Urinary bladder (tissue), 4 donors: ENCODE measurements at places on chromosomes 3 and 15. TPM values are rescaled to one million over a fixed set of nuclear protein-coding genes. Genes with fewer than 3 reads are reported as not detected.

The NLGN1 gene
- total RNA-seq, result 51.8 TPM

The PLSCR5 gene
- not detected for total RNA-seq

The NT5DC2 gene
- 32.9 TPM for total RNA-seq

The SMCO1 gene
- not detected for total RNA-seq

The COX5A gene
- 43.6 TPM for total RNA-seq

The GOLGA8J gene
- total RNA-seq, result not detected

The CCR2 gene
- 3.3 TPM for total RNA-seq

The LRRC31 gene
- not detected for total RNA-seq

The PTPRG gene
- 95.3 TPM for total RNA-seq

The FBXO40 gene
- not detected for total RNA-seq

The ADPRH gene
- total RNA-seq, result 3.0 TPM

The FGD5 gene
- total RNA-seq, result 25.7 TPM

The PCLAF gene
- total RNA-seq, result 41.5 TPM

The ITGA11 gene
- total RNA-seq, result 16.6 TPM

The ZNF80 gene
- total RNA-seq, result not detected

The FBXL2 gene
- total RNA-seq, result 15.1 TPM

The RBPMS2 gene
- total RNA-seq, result 4.0 TPM

The LEKR1 gene
- 2.7 TPM for total RNA-seq

The PPP4R2 gene
- total RNA-seq, result 132 TPM

The DAZL gene
- not detected for total RNA-seq

The EDC3 gene
- total RNA-seq, result 16.0 TPM

The RAD51 gene
- 2.2 TPM for total RNA-seq

The BFSP2 gene
- not detected for total RNA-seq

The SAXO2 gene
- 4.7 TPM for total RNA-seq

The TGM4 gene
- not detected for total RNA-seq
